Esophagus squamous epithelium (tissue), 5 donors: ENCODE measurements at places on chromosomes 5 and 9.

- no peak for DNase-seq
These were observed 258.4 kb downstream of the HCN1 start for GRCh38 chr5:45437752-45438151.

- no peak for DNase-seq
These were observed 243.5 kb upstream of the FBXL7 start for GRCh38 chr5:15256485-15256884.

DNA sequence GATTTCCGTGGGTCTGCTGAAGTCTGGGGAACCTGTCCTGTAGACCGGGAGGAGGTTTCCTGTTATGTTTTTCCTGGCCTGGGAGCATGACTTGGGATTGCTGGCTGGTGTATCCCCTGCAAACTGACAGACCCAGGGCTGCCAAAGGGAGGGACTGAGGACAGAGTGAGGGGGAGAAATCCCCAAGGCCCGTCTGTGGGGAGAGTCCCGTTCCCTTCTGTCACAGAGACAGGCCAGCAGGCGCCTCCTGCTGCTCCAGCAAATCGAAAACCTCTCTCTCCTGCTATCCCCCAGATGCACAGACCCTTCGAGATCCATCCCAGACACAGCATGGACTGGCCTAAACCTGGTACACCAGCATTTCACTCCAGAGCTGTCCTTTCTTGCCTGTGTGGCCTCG is 56.2 kb upstream of the ALDH1B1 start:
- no peak for DNase-seq

DNA sequence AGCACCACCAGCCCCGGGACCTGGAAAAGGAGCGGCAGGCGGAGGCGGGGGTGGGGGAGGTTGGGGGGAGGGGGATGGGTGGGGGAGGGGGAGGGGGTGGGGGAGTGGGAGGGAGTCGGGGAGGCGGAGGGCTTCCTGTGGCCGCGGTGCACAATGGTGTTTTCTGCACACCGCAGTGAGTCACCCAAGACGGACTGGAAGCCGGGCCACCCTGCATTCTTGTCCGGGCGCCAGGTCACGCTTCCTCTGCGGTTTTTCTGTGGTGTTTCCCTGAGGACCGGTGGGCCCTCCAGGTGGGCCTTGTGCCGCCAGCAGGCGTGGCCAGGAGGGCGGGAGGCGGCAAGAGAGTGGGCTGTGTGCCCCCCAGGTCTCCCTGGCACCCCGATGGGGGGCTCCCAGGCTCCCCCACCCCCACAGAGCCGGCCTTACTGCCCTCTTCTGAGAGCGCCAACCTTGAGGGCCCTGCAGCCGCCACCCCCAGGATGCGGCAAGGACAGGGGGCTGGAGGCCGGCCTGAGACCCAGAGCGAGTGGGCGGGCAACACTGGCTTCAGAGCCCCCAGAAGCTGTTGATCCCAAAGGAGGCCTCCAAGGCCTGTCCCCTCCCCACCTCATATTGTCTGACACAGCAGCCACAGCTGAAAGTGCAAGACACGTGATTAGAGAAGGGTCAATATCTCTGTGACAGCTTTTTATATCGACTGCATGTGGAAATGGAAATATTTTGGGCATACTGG is 11.1 kb downstream of the EXD3 start:
- no peak for DNase-seq

DNA sequence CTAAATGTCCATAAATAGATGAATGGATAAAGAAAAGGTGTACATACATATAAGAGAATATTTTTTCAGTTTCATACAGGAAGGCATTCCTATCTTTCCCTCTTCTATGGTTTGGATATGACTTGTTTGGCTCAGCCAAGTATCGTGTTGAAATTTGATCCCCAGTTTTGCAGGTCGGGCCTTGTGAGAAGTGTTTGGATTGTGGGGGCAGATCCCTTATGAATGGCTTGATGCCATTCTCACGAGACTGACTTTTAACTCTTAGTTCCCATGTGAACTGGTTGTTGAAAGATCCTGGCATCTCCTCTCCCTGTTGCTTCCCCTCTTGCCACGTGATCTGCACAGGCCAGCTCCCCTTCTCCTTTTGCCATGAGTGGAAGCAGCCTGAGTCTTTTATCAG is 421.1 kb upstream of the FTMT start:
- DNase-seq, result no peak

DNA sequence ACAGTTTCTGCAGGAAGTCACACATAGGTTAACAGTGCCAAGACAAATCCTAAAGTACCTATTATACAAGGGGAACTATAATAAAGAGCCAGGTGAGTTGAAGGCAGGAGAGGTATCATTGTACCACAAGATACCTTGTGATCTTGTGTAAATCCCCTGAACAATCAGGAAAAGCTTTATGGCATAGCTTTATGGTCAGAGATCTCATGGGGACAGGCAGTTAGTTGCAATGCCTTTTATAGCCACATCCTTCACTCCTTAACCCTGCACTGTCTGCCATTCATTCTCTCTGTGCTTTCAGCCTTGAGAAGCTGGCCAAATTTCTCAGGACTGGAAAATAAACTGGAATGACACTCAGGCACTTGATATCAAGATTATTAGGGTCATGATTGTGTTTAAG is 97.0 kb downstream of the GHR start:
- DNase-seq, result no peak

DNA sequence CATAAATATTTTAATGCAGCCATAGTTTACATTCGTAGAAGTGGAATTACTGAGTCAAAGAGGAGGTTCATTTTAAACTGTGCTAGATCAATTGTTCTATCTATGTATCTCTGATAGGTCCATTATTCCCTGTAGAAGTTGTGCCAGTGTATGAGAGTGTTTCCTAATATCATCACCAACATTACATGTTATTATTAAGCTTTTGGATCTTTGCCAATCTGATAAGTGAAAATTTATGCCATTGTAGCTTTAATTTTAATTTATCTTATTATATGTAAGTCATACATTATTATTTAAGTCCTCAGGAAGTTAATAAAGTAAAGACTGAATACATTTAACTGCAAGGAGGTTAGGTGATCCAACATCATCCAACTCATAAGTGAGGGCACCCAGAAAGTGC is 10.9 kb upstream of the GAS1 start:
- DNase-seq, result no peak

DNA sequence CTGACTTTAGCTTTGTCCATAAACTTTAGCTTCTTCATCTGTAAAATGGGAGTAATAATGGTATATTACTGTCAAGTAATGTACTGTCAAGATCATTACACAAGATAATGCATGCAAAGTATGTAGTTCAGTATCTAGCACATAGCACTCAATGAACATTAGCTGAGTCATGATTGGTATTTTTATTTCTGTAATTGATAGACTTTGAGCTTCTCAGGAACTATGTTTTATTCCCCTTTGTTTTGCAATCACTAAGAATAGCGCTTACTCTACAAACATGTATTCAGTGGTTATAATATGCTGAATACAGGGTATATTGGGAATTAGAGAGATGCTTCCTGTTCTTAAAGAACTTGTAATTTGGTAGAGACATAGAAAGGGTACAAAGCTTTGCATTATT is 142.3 kb upstream of the KLF9 start:
- no peak for DNase-seq

DNA sequence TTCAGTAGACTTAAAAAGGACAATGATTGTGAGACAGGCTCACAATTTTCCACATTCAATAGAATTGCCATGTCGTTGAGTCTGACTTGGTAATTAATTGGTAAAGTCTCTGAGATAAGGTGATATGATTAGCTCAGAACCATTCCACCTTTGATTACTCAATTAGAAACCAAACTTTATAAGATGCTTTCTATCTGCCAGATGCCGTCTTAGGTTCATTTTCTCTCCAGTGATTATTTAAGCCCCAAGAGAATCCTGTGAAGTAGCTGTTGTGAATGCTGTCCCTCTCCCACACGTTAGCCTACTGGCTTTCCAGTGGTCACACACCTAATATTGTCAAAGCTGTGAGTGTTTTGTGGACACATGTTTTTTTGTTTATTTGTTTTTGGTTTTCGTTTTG is 528.9 kb upstream of the ZNF462 start:
- no peak for DNase-seq

- DNase-seq, result no peak
These were observed 544 bp upstream of the ERCC6L2 start for GRCh38 chr9:95874989-95875304.

DNA sequence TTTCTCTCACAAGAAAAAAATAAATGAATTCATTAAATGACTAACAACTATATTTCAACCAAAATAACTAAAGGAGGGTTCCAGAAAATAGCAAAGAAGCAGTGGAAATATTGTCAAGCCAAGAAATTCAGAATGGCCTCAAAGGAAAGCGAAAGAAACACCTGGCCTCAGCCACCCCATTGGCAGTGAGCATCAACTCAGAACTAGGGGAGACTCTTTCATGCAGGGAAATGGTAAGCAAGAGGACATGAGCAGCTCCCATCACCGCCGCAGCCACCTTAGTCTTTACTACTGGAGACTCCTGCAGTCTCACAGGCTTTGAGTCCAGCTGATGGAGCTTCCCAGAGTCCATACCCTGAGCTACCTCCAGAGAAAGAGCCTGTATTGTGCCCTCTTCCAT is 343.9 kb upstream of the GRAMD2B start:
- DNase-seq, result no peak

- DNase-seq, result no peak
These were observed at the start of gene CDKN2B-AS1 for GRCh38 chr9:21994556-21995005. TSS of gene CDKN2B-AS1 (plus strand) at chr9:21994791.

DNA sequence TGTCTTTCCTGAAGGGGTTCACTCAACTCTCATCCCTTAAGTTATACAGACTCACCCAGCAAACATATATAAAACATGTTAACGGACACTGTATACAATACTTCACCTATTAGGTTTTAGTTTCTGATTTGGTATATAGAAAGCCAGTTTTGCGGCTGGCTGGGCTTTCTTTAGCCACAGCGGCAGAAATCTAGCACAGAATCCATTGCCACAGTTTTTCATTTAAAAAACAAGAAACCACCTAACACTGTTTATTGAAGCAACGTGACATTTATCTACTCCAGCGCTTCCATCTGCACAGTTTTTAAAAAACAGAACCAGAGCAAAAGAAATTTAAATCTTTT is 67.3 kb downstream of the SNX30 start:
- no peak for DNase-seq

DNA sequence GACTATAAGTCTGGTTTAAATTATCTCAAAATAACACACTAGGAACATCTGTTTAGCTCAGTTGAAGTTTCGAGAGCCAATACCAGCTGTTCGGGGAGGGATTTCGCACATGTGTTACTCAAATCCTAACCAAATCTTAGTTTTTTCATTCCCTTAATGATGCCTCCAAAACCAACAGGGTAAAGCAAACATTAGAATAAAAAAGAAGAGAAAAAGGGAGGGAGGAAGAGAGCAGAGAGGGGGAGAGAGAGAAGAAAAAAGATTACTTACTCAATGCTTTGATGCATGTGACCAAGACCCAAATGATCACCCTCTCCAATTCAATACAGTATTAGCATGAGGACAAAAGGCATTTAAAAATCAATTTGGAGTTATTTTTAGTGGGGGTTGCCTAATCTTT is 86.0 kb upstream of the NR5A1 start:
- no peak for DNase-seq

DNA sequence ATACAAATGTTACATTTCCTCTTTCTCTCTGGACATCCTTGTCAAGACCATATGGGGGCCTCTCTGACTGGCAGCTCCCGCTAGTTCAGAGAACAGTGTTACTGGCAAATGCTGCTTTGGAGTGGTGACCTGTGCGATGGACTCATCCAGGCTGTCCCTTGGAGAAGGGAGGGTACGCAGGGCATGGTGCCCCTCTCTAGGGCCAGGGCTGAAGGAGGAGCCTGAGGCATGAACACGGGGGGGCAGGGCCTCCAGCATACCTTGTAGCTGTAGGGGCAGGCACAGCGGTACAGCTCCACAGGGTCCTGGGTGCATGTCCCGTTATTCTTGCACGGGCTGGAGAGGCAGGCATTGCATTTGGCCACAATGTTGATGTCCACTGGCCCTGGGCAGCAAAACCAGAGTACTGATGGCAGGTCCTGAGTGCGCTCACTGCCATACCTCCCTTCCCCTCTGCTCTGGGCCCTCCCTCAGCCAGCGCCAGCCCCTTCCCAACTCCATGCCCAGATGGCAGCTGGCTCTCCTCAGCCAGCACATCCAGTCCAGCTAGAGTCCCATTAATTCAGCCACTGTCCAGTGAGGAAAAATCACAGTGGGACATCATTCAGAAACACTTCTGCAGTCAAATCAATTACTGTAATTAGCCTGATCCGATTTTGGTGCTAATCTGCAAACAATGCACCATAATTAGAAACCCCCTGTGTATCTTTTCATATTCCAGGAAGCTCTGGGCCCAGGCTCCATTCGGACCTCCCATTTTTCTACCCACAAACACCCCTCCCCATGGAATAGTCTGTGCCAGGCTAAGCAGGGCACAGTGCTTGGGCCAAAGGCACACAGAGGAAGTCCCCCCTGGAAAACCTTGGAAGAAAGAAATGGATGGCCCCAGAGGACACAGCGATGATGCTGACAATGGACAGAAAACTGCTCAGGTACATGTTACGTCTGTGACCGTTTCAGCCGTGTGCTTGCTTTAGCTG is 128.8 kb upstream of the PANK3 start:
- no peak for DNase-seq

DNA sequence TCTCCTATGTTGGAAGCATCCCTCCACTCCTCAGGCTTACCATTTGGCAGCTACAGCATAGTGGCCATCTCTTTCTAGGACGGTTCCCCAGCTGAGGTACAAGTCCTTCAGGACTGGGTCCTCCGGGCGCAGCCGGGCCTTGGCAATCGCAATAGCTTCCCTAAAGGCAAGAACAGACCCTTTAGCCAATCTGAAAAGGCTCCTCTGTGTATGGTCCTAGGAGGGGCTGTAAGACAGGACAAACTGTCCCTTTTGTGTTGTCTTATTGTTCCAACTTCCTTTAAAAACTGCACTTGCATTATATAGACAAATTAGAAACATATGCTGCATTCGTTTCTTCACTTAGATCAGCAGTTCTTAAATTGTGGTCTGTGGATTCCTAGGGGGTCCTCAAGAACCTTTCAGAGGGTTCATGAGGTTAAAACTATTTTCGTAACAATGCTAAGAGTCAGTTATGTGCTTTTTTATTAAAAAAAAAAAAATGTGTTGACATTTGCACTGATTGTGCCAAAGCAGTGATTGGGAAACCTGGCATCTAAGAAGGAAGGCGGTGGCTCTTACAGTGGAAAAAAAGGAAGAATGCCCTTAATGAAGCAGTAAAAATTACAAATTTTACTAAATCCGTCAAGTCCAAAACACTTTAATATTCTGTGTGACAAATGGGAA is 38.7 kb downstream of the GEMIN5 start:
- DNase-seq, result no peak

GRCh38 chr5:115366223-115366622 is 69.8 kb upstream of the CCDC112 start:
- DNase-seq, result no peak
